Hematopoietic multipotent progenitor cell treated with erythropoietin and hydrocortisone succinate and interleukin-3 and kit ligand, for 8 days (in vitro differentiated cells): ENCODE measurements at places on chromosomes 4 and X.
A peak's percentile ranks its signal among the peaks of the same experiment; 100 is the strongest.

DNA sequence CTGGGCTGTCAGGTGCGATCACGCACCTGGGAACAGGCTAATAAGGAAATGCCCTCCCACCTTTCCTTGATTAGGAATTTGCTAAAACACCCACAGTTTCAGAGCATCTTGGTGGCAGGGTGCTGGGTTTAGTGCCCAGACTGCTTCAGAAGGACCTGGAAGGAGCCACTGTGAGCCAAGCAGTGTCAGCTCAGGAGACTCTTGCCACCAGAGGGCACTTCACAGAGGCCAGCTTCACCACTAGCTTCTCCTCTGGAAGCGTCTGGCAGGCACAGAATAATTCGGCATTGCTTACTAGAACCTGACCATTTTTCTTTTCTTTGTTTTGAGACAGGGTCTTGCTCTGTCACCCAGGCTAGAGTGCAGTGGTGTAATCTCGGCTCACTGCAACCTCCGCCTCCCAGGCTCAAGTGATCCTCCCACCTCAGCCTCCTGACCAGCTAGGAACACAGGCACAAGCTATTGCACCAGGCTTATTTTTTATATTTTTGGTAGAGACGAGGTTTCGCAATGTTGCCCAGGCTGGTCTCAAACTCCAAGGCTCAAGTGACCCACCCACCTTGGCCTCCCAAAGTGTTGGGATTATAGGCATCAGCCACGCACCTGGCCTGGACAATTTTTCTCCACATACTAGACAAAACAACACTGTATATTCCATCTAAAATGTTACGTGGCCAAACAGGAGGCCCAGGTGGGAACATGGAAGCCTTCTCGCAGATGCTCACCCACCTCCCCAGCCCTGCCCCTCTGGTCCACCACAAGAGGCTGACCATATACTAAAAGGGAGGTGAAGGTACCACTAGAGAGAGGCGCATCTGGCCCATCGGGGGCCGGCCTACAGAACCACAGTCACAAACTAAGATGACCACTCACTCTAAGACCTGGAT is 14.1 kb downstream of the NOP14 start:
- DNase-seq, result peak; percentile 45

DNA sequence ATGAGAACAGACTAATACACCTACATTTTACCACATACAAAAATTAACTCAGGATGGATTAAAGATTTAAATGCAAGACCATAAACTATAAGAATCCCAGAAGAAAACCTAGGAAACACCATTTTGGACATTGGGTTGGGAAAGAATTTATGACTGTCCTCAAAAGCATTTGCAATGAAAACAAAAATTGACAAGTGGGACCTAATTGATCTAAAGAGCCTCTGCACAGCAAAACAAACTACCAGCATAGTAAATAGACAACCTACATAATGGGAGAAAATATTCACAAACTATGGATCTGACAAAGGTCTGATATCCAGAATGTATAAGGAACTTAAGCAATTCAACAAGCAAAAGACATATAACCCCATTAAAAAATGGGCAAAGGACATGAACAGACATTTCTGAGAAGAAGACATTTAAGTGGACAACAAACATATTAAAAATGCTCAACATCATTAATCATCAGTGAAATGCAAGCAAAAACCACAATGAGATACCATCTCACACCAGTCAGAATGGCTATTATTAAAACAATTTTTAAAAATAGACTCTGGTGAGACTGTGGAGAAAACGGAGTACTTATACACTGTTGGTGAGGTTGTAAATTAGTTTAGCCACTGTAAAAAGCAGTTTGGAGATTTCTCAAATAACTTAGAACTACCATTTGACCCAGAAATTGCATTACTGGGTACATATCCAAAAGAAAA is 221.7 kb upstream of the DIPK2B start:
- no peak for DNase-seq

DNA sequence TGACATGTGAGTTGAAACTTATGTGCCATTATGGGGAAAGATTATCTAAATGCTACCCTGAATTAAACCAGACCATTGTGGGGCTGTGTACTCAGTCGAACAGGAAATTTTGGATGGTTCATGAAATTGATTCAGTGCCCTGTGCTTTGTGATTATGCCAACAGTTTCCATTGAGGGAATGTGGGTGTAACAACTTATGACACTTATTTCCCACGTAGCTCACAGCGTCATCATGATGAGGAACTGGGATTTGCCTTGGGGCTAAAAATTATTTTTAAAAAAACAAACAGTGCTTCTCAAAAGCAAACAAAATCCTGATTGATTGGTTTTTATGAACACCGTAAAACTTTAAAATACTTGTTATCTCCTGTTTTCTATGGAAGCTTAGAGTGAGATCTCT is 8.3 kb upstream of the CLTRN start:
- DNase-seq, result no peak

DNA sequence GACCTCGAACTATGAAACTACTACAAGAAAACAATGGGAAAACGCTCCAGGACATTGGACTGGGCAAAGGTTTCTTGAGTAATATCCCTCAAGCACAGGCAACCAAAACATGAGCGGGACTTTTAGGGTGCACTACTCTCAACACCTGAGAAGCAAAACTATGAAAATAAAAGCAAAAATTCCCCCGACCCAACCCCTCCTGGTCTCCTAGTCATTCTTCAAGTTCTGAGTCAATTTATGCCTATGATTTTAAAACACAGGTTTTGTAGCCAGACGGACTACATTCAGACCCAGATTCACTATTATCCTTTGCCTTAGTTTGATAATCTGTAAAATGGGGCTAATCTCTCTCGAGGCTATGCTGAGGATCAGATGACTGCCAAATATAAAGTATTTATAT is 97.0 kb downstream of the SOWAHB start:
- no peak for DNase-seq

GRCh38 chrX:4277122-4277521 is 563.7 kb upstream of the PRKX start:
- no peak for DNase-seq

- no peak for DNase-seq
Measured at GRCh38 chr4:164876700-164877324, at the start of gene APELA. Gene APELA, plus strand, starts transcription at chr4:164877178. Its CDS starts 154 bp downstream, at chr4:164877332.

DNA sequence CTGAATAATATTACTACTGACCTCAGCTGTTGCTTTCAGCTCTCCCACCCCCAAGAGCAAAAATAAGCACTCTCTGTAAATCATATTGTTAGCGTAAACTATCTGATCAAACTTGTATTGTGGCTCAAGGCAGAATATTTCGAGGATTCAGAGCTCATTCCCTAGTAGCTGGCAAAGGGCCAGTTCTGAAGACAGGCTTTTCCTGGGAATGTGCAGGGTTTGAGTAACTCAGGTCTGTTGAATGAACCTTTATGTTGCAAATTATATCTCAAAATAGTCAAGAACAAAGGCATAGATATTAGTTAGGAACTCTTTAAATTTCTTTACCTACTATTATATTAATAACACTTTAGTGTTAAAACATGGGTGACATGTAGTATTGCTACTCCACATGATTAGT is 454.9 kb downstream of the CCSER1 start:
- DNase-seq, result no peak

GRCh38 chr4:87419578-87420249 is 2.7 kb upstream of the NUDT9 start:
- no peak for DNase-seq

DNA sequence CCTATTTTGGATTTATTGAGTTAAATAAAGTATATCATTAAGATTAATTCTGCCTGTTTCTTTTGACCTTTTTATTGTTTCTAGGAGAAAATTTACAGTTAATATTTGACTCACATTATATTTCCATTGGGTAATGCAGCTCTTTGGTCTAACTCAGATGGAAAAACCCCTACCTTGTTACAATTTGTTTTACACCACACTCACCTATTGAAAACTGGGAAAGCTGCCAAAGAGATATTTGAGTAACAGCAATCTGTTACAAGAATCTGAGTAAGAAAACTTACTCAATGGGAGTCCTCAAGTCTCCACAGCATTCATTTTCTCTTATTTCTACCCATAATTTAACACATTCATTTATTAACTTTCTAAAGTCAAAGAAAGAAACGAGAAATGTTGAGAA is 108.0 kb upstream of the TLL1 start:
- no peak for DNase-seq

GRCh38 chr4:52780206-52780605 is 29.0 kb upstream of the ERVMER34-1 start:
- no peak for DNase-seq

GRCh38 chr4:16785793-16786527 is 112.5 kb downstream of the LDB2 start:
- DNase-seq, result no peak

DNA sequence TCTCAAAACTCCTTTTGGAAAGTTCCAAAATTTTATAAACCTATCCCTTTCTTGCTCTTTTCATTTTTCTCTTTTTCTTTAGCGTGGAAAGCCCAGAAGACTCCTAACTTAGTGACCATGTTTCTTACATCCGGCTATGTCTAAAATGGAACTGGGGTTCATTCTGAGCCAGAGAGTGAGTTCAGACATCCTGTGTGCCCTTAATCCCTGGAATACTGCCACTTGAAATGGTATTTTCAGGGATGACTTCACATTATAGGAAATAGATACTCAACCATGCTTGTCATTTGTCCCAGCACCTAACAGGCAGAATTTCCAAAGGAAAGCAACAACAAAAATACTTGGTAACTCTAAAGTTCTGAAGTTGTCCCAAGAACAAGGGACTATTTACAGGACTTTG is 379.6 kb downstream of the ARHGAP24 start:
- no peak for DNase-seq

- DNase-seq, result no peak
Measured at GRCh38 chrX:148288451-148288850, 212.0 kb upstream of the AFF2 start.

DNA sequence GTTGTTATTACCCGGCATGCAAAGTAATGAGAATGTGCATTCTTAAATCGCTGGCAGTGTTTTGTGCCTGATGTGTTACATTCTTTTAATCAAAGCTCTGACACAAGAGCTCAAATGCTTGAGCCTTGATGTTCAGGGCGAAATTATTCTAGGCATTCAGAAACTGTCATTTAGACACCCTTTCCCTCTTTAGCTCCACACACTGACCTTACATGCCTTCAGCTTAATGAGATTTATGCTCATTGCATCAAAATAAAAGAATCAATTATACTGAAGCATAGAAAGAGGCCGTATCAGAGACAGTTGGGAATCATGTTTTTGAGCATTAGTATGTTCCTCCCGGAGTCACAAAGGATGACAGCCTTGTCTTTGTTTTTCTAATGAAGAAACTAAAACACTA is 56.7 kb downstream of the FAM114A1 start:
- DNase-seq, result no peak

DNA sequence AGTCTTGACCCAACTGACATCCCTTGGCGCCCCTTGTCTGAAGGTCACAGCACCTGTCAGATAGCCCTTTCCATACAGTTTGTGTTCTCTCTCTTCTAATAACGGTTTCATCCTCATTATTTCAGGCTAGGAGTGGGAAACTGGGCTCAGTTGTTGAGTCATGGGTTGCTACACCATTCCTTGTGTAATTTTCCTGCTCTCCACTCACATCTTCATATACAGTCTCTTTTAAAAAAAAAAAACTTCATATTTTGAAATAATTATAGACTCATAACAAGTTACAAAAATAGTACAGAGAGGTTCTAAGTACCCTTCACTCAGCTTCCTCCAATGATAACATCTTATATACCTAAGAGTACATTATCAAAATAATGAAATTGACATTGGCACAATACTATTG is 60.2 kb upstream of the GRPR start:
- DNase-seq, result no peak

- no peak for DNase-seq
Measured at GRCh38 chrX:19613645-19614323, 98.5 kb upstream of the MAP3K15 start.

DNA sequence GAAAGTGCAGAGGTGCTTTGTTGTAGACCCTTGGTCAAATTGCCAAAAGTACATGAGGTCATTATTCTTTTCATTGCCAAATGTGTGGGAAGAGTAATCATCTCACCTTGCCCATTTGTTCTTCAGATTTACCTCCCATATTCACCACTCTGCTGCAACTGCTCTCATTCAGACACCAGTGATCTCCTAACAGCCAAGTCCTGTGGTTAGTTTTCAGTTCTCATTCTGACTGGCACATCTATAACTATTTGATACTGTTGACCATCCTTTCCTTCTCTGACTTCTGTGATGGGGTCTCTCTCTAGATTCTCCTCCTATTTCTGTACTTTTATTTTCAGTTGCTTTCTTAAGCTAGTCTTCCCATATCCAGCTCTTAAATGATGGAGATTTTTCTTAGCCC is 39.8 kb downstream of the GRIA3 start:
- DNase-seq, result no peak

DNA sequence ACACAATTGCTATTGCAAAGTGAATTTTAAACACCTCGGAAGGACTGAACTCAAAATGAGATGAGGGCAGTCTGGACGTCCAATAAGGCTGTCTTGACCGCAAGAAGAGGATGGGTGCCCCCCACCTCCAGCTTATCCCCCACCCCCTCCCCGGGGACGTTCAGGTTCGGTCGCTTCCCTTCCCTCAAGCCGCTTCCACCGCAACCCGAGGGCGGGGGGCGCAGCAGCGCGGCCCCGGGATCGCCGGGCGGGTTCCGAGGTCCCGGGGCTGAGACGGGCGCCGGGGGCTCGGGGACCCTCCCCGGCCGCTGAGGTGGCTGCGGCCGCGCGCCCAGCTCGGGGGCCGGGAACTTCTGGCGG is 480 bp downstream of the USP46 start:
- no peak for DNase-seq

DNA sequence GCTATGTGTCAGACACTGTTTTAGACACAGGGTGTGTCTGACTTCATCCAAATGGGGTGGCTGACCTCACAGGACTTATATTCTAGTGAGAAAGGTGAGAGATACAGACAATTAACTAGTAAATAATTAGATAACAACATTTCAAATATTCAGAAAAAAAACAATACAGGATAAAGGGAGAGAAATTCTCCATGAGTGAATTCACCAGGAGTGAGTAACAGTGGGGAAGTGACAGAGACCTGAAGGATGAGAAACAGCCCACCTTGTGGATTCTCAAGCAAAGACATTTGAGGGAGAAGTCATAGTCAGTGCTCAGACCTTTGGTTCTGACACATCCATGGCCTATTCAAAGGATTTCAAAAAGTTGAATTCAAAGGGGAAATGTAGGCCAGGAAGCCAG is 627.9 kb downstream of the IQCM start:
- DNase-seq, result no peak

GRCh38 chr4:110108422-110108821 is 90.0 kb downstream of the ELOVL6 start:
- no peak for DNase-seq
